Stimulated activated CD8-positive, alpha-beta memory T cell treated with anti-CD3 and anti-CD28 coated beads, Interleukin-2, amount 100 ng/mL, for 1 hour (primary cell): ENCODE measurements at places on chromosomes 12 and 14.

DNA sequence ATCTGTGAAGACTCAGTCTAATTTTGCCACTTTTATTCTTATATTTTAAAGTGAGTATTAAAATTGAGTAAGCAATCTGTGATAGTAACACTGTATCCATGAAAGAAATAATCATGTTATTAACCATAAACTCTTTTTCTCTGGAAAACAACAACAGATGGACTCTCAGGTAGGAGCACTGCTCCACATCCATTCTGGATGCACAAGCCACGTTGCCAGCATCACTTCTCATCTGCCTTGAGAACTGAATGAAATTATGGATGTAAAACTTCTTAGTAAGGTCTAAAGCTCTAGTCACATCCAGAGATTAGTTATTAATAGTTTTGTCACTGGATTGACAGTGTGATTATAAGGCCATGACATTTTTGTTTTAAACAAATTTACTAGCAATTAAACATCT, 489.1 kb upstream of the SYT1 start:
- no peak for DNase-seq

DNA sequence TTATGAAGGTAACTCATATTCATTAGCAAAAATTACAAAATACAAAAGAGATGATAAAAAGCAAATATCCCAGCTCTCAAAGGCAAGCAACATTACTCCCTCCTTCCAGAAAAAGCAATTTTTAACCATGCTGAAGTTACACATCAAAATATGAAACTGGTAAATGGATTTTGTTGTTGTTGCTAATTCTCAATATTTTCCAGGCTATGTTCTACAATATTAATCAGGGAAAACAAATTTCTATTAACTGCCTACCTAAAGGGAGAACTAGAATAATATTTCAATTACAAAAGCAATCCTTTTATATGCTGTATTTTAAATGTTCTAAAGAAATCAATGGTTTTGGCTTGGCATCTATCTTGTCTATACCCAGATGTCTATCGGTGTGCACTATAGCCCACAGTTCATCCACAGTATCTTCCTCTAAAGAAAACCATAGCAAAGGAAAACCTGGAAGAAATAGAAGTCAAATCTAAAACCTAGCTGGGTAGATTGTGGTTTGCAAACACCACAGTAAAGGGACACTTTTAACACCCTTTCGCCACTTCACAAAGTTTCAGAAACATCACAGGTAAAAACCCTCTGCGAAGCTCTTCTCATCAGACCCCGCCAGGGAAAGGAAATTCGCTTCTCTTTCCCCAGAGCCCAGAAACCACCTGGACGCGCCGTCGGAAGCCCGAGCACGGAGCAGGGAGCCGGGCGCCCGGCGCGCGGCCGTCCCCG, 32.0 kb downstream of the TC2N start:
- no peak for DNase-seq

GRCh38 chr12:65074932-65075331, 46.2 kb downstream of the WIF1 start:
- no peak for DNase-seq

- DNase-seq: no peak
Observed at GRCh38 chr12:99147130-99147529, 500.4 kb upstream of the GARIN6 start.

- no peak for DNase-seq
Observed at GRCh38 chr12:46675736-46676135, 150.1 kb downstream of the SLC38A4 start.

- DNase-seq: no peak
Observed at GRCh38 chr12:9390761-9391160, 182.6 kb upstream of the PZP start.

DNA sequence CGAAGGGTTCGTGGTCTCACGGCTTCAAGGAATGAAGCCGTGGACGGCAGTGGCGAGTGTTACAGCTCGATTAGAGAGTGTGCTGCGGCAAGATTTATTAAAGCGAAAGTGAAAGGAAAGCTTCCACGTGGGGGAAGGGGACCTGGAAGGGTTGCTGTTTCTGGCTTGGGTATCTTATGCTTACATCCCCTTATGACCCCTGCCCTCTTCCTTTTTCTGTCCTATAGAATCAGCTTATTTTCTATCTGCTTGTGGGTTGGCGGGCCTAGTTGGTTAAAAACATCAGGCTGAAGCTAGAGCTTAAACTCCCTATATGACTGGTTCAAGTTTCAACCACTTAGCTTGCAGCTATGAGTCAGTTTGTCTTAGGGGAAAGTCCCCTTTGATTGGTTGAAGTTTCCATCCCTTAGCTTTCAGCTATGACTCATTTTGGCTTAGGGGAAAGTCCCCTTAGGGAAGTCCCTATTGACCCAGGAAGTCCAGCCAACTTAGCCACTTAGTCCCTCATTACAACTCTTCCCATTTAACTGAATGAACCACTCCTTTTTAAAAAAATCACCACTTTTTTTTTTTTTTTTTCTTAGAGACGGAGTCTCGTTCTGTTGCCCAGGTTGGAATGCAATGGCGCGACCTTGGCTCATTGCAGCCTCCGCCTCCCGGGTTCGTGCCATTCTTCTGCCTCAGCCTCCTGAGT, 1494.7 kb upstream of the TMEM132C start:
- no peak for DNase-seq

- no peak for DNase-seq
Observed at GRCh38 chr12:20189767-20190166, 178.6 kb upstream of the PDE3A start.

- no peak for DNase-seq
Observed at GRCh38 chr12:3117144-3117581, 40.0 kb downstream of the TSPAN9 start.

DNA sequence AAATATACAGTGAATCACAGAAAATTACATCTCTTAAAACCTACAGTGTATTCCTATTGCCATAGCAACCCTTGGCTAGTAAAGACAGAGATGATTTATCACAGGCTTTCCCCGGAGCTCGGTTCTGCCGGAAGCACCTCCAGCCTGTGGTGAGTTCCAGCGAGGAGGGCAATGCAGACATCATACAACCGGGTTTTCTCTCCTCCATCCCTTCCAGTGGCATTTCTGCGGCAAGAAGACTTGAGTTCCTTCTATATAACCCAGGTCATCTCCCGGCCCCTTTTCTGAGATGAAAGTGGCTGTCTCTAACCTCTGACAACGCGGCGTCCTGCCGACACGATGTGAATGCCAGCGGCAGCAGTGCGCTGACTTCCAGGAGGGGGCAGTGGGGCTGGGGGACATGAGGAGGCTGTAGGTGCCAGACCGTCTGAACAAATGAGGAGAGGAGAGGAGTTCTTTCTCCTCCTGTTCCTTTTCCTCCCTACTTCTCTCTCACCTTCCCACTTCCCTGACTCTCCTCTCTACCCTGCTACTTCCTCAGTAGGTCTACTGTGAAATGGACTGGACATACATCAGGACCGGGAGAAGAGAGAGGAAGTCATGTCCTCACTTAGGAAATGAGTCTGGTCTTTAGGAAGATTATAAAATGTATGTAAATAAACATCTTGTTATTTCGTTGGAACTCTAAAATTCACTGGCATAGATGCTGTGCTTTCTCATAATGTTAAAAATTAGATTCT, 68.6 kb upstream of the MAX start:
- DNase-seq: no peak

- DNase-seq: no peak
Observed at GRCh38 chr12:9049520-9050133, 60.3 kb downstream of the KLRG1 start.

- DNase-seq: no peak
Observed at GRCh38 chr12:42508913-42509460, 80.6 kb downstream of the PRICKLE1 start.

GRCh38 chr14:85380881-85381280, 149.1 kb upstream of the FLRT2 start:
- no peak for DNase-seq

- DNase-seq: no peak
Observed at GRCh38 chr12:19437996-19438395, 1.3 kb upstream of the AEBP2 start.

DNA sequence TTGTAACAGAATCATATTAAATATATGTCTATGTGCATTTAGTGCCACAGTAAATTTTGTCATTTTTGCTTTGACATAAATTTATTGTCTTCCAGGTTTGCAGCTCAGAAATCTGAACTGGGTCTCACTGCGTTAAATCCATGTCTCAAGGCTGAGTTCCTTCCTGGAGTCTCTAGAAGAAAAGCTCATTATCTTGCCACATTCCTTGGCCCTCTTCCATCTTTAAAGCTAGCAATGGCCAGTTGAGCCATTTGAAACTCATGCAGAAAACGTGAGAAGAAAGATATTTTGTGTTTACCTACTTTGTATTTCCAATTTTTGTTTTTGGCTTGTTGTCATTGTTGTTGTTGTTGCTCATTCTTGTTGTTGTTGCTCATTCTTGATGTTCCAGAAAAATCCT, 10.7 kb downstream of the PRH1 start:
- no peak for DNase-seq

DNA sequence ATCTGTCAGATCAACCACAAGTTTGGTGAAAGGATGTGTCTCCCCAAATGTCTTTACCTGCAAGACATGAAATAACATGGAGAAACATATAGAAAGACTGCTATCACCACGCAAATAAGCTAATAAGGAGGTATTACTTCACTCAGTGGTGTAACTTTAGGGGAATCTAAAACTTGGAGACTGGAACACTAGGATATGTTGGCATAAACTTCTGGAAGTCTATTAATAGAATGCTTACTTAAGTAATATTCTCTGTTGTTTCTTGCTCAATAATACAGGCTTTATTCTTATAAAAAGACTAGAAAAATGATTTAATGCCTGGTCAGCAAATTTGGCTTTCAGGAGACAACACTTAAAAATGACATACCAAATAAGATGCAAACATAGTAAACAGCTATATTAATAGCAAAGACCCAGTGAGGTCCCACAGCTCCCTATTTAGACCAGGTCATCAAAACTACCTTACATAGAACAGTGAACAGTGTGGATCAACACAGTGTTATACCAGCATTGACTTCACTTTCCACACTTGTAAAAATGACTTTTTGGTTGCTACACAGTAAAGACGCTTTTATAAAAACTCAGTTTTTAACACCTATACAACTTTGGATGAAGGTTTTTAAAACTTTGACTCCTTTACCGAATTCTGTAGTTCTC, 18.9 kb upstream of the HAL start:
- no peak for DNase-seq

- no peak for DNase-seq
Observed at GRCh38 chr12:72082986-72083820, 144.6 kb downstream of the TPH2 start.

DNA sequence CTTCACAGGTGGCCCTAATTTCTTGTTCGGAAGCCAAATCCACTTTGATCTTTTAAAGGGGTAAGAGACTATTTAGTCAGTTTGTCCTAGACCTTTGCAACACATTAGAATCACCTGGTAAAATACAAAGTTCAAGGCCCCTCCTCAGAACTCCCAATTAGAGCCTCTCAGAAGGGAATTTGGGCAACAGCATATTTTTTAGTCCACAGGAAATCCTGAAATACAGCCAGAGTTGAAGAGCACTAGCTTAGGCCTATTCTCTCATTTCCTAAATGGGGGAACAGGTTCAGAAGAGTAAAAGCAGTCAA, 151.3 kb upstream of the FSCB start:
- no peak for DNase-seq

- no peak for DNase-seq
Observed at GRCh38 chr14:64501411-64502171, 2.0 kb downstream of the ZBTB25 start.

- no peak for DNase-seq
Observed at GRCh38 chr12:98425859-98426258, 89.5 kb upstream of the TMPO start.

DNA sequence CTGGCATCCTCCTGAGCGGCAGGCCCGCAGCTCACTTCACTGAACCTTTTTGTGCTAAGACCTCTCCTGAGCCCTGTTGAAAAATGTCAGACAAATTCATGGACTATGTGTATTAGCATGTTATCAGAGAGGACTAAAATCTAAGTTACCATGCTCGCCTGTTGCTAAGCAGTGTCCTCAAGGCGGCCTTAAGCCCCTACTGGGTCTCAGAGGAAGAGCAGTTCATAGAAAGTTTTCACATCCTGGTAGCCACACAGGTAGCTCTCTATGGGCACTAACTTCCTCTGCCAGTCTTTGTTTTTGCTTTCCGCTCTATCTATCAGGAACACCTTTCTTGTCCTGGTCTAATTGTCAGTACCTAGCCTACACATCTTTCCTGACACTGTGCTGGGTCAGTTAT, 306.6 kb upstream of the MIS18BP1 start:
- no peak for DNase-seq

DNA sequence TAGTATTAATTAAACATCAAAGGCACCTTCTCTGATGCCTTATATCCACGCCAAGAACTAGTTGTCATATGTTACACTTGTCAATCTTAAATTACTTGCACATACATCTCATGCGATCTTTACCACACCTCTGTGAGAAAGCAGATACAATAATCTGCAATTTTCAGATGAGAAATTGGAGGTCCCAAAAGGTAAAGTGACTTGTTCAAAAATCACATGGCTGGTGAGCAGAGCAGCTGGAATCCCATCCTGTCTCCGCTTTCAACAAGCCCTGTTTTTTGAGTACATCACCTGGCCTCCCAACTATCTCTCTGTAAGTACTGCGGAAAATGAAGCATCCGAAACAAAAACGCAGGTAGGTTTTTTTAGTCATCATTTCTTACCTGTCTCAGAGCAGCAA, 203.4 kb upstream of the FOXN3 start:
- DNase-seq: no peak

DNA sequence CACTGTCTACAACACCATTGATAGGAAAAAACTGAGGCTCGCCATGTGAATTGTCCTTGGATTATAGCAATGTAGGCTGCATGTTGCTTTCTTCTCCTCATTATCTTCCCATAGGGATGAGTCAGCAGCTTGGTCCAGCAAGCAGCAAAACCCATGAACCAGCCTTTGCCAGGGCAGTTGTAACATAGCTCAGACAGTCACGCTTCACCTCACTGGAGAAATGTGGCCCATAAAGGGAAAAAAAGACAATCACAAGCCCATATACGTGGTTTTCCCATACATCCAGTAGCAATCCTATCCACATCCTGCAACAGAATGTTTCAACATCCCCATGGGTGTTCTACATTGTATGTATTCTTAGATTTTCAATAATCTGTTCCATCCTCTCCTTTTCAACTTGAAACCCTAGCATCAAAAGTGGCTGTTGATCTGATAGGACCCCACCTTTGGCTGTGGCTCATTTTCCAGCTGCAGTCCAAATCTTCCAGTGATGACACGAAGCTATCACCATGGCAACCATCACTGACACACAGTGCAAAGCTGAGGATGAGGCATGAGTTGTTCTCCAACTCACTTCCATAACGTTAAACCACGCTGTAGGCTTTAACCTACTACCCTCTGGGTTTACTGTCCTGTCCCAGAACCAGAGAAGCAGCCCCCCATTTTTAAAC, 34.0 kb downstream of the GRIN2B start:
- no peak for DNase-seq

DNA sequence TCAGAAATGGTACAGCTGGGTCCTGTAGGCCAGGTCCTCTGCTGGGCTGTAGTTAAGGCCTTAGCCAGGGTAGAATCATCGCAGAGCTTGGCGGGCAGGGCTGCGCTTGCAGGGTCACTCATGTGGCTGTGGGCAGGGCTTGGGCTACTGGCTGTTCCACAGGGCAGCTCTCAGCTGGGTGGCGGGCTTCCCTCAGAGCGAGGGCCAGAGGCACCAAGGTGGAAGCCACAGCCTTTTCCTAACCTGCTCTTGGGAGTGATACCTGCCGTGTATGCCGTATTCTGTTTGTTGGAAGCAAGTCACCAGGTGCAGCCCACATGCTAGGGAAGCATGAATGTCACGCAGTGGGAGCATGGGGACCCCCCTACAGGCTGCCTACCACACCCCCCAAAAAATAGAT, 69.8 kb upstream of the RIN3 start:
- DNase-seq: no peak
